ENCODE measurements at places on chromosomes 12 and 14.

DNA sequence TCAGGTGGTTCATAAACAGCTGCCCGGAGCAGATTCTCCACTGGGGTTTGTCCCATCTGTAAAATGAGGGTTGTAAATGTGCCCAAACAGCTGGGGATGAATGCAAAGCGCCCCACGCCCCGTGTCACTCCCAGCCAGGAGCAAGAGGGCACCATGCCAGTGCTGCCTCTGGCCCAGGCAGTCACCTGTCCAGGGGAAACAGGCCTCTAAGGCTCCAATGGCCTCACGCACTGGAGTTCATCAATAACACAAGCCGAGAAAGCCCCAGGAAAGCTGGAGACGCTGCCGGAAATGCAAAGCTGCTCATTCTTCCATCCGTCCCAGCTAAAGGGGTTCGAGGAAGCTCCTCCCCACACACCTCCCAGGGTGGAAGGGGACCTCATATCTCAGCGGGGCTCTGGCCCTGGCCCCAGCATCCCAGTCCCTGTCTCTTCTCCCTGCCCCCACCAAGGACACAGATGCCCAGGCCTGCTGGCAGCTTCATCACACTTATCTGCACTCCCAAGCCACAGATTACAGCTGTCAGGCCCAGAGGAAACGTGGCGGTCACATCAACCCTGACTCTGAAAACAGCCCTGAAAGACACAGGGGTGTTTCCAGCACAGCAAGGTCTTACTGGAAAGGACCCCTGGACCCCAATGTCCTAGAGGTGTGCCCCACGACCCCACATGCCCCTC lies 21.5 kb downstream of the SCARB1 start:
- no peak for DNase-seq

- DNase-seq: peak; percentile 62
Observed at GRCh38 chr12:82383930-82384552, 25.7 kb downstream of the METTL25 start.

GRCh38 chr12:113533842-113534375 lies 62.2 kb upstream of the LHX5 start:
- DNase-seq: no peak

- DNase-seq: peak; percentile 39
Observed at GRCh38 chr12:7197841-7198240, 8.4 kb downstream of the PEX5 start.

DNA sequence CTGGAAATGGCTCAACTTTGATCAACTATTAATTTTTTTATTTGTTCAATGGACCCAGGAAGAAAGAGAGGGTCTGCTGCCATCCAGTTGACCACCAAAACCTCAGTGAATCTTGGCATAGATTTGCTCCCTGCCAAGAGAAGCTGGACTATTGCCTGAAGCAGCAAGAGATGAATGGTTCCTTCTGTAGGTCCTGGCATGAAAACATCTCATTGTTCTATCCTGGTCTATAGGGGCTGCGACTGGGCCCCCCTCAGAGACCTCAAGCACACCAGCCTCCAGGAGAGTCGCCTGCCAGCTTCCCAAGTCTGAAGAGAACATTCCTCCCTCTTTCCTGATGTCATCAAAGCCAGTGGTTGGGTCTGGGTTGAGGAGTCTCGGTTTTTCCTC lies 204.9 kb downstream of the TMX1 start:
- no peak for DNase-seq

DNA sequence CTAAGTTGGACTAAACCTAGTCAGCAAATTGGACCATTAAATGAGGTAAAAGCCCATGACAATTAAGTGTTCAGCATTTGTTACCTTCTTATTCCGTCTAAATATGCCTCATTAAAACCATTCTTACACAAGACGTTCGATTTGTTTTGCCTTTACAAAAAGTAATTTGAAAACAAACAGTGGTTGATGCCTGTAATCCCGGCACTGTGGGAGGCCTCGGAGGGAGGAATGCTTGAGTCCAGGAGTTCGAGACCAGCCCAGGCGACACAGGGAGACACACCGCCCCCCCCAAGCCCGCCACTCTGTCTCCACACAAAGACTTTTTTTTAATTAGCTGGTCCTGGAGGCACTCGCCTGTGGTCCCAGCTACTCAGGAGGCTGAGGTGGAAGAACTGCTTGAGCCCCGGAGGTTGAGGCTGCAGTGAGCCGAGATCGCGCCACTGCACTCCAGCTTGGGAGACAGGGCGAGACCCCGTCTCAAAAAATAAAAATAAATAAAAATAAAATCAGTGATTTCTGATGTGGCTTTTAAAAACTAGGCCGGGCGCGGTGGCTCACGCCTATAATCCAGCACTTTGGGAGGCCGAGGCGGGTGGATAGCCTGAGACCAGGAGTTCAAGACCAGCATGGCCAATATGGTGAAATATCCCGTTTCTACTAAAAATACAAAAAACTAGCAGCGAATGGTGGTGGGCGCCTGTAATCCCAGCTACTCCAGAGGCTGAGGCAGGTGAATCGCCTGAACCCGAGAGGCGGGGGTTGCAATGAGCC lies 856 bp upstream of the EIF4B start:
- no peak for DNase-seq

DNA sequence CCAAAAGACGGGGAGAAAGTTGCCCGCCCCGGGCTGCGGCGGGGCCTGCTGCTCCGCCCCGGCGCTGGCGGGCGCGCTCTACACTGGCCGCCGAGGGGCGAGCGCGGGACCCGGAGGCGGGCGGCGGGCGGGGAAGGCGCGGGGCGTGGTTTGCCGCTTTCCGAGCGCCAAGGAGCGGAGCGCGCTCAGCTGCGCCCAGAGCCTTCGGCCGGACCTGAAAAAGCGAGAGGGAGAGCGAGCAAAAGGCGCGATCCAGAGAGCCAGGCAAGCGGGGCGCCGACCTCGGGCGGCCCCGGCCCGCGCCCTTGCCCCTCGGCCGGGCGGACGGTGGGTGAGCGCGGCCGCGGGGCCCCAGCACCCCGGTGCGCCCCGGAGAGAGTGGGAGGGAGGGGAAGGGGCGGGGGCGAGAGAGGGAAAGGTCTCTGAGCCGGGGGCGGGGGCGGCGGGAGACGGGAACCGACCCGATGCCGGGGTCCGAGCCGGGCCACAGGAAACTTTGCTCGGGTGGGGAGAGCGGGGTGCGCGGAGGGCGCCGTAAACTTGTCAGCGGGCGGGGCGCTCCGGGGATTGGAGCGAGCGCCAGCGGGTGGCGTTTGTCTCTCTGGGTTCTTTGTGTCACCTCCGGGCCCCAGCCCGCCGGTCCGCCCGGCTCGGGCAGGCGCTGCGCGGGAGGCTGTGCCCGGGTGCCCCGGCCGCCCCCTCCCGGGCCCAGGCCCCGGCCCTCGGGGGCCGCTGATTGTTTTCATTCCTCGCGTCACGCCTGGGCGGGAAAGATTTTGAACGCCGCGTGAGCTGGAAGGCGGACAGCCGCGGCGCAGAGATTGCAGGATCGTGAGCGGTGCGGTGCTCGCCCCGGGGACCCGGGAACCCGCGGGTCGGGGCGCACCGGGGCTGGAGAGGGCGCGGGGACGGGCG lies at the start of gene SYNE2:
TSS of gene SYNE2 (plus strand) at position 188 of the 915 bp plus-strand sequence. CDS start 56,145 bp downstream, outside the sequence.
- peak; percentile 69 for DNase-seq

DNA sequence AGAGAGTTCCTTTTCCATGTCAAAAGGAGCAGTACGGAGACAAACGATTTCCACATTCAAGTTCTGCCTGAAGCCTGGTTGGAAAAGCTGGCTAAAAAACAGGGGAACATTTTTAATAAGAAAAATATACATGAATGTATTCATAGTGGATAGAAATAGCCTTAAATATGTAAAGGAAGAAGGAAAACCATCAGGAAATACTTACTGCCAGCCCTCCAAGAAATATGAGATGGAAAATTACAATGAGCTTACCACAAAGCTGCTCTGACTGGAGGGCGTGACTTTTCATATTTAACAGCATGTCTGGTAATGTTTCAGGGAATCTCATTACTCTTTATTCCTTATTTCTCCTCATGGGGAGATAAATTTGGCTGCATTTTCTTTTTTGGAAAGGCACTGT lies 75.9 kb upstream of the ZDHHC17 start:
- no peak for DNase-seq

DNA sequence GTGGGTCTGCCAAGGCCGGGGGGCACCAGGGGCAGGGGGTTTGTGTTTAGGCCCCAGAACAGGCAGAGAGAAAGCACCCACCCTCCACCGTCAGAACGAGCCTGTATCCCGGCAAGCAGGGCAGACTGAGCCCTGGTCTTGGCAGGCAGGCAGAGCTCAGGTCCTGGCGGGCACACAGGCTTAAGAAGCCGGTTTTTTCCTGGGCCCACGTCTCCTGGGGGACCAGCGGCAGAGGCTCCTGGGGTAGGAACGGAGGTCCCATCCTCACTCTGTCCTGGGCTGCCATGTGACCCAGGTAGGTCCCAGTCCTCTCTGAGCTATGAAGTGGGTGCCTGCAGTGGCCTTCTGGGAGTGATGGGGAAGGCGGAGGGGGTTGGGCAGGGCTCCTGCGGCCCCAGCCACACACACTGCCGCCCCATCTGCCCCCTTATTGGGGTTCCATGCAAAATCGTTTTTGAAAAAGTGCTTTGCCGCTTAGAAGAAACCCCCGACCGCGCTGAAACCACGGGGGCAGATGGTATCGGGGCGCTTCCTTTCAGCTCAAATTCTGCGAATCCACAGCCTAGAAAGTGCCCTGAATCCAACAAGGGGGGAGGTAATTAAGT lies 24.2 kb downstream of the SH2B3 start:
- DNase-seq: no peak

- DNase-seq: no peak
Observed at GRCh38 chr12:122999196-122999946, 18.9 kb downstream of the ARL6IP4 start.

- DNase-seq: no peak
Observed at GRCh38 chr12:53966085-53966384, 6.9 kb upstream of the HOXC11 start.

GRCh38 chr12:31959701-31960391 lies 631 bp downstream of the RESF1 start:
- DNase-seq: peak; percentile 77

- no peak for DNase-seq
Observed at GRCh38 chr12:27464220-27464554, 17.7 kb downstream of the SMCO2 start.

DNA sequence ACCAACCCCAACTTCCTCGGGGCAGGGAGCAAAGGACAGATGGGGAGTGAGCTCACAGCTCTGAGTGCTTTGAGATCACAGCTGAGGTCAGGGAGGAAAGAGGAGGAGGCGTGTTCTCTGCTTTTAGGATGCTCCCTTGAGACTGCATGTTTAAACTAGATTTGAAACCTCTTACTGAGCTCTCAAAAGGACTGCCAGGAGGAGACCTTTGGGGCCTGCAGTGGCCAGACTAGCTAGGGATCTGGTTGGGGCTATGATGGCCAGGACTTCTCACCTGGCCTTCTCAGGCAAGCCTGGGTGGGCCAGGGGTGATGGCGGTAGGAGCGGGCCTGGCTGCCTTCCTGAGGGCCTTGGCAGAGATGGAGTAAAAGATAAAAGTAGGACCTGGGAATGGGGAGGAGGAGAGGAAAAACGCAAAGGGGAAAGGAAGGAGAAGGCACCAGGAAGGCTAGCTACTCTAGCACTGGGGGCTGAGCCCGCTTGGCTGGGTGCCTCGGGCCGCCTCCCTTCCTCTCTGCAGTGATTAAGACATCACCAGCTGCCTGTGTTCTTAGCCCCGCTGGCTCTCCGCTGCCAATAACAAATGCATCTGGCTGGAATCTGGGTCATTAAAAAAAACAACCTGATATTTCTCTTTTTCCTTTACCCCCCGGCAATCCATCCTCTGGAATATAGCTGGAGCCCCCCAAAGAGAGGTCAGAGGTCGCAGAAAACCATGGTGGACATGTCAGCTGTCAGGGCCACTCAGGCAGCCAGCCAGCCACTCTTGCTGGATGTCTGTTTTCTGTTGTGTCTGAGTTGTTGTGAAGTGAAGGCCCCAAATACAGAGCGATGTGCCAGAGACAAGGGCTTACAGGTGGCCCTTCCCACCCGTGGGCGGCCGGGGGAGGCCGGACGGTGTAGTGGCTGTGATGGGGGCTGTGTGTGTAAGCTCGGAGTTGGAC lies 141.3 kb downstream of the TSPAN9 start:
- no peak for DNase-seq

GRCh38 chr14:99769123-99769522 lies 24.1 kb upstream of the EML1 start:
- DNase-seq: no peak

DNA sequence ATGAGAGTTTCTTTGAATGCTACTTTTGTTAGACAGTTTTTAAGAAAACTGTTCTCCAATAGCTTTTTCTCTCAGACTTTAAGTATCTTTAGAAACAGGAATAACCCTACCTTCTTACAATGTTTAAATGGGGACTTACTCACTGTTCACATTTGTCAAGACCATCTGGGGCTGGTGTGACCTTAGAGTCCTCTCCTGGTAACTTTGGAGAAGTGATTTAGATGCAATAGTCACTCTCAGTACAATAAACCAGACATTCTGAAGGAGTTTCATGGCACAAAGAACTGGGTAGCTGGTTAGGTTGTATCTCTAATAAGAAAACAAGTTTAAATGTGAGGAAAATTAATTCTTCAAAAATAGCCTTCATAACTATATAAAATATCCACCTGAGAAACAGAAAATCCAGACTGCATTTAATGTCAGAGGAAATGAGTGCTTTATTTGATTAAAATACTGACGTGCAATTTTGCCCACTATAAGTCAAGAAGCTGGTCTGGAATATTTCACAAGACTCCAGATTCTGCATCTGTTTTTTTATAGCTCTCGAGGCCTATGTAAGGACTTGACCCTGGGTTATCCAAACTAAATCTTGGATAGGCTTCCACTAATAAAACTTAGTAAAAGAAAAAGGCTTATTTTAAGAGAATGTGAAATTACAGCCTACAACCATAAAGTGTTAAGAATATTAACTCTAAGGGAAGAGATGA lies 108.7 kb downstream of the PTGER2 start:
- DNase-seq: no peak

GRCh38 chr14:69312608-69313007 lies 52.6 kb downstream of the GALNT16 start:
- DNase-seq: no peak

DNA sequence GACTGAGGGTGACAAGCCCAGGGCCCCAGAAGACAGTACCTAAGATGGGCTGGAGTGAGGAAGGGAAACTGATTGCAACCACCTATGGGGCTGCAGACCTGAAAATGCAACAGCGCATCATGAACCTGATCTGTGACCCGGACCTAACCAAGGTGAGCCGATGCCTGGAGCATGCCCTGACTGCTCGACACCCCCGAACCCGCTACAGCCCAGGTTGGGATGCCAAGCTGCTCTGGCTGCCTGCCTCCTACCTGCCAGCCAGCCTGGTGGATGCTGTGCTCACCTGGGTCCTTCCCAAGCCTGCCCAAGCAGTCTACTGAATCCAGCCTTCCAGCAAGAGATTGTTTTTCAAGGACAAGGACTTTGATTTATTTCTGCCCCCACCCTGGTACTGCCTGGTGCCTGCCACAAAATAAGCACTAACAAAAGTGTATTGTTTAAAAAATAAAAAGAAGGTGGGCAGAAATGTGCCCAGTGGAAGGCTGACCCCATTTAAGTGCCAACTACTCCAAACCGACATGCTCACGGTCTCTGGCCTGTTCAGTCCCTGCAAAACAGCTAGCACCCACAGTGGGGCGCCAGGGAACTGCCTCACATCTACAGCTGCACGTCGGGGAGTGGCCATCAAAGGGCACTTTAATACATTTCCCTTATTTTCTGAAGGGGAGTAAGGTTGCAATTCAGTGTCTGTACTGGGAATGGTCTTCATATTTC lies 4.2 kb downstream of the RDH5 start:
- peak; percentile 68 for DNase-seq

All from HT-29 (cell line).